Smooth muscle cell of bladder (primary cell): ENCODE measurements at places on chromosomes 4 and X. TPM values are rescaled to one million over a fixed set of nuclear protein-coding genes. Genes with fewer than 3 reads are reported as not detected.

SSX1 gene
- total RNA-seq = 0.18 TPM in 1 of 2 replicates, not detected in the other

MTNR1A gene
- not detected in 2 replicates for total RNA-seq

MBNL3 gene
- total RNA-seq = 1.8 and 4.4 TPM in 2 replicates

NEIL3 gene
- total RNA-seq = 1.3 and 1.8 TPM in 2 replicates

RBM47 gene
- total RNA-seq = 2.1 and 2.5 TPM in 2 replicates

HSFX3 gene
- not detected in 2 replicates for total RNA-seq

FTSJ1 gene
- 33.6 and 35.8 TPM in 2 replicates for total RNA-seq

CYP2U1 gene
- 11.2 and 22.3 TPM in 2 replicates for total RNA-seq

USP26 gene
- not detected in 2 replicates for total RNA-seq

TEC gene
- total RNA-seq = 0.28 and 0.71 TPM in 2 replicates

EREG gene
- 0.28 and 8.4 TPM in 2 replicates for total RNA-seq

RWDD4 gene
- total RNA-seq = 13.1 and 13.3 TPM in 2 replicates

MAOA gene
- 4.8 and 9.0 TPM in 2 replicates for total RNA-seq

AMTN gene
- not detected in 2 replicates for total RNA-seq

ODAPH gene
- not detected in 2 replicates for total RNA-seq

C4orf50 gene
- under 0.01 TPM in 1 of 2 replicates, not detected in the other for total RNA-seq

BEX2 gene
- total RNA-seq = 0.83 and 1.3 TPM in 2 replicates

GABRG1 gene
- total RNA-seq = not detected in 2 replicates

HSFX2 gene
- total RNA-seq = 0.14 and 0.28 TPM in 2 replicates

RGN gene
- 1.8 and 3.3 TPM in 2 replicates for total RNA-seq

NUDT11 gene
- 16.4 and 17.7 TPM in 2 replicates for total RNA-seq

POF1B gene
- not detected in 2 replicates for total RNA-seq

RTL5 gene
- total RNA-seq = 0.85 and 1.6 TPM in 2 replicates

RNF212 gene
- total RNA-seq = 0.28 TPM in 2 replicates

KLHL13 gene
- total RNA-seq = 39.1 and 55.6 TPM in 2 replicates

TCEAL6 gene
- not detected in 2 replicates for total RNA-seq

GPR82 gene
- total RNA-seq = not detected in 2 replicates

MAML3 gene
- 0.28 and 0.37 TPM in 2 replicates for total RNA-seq

CXCL11 gene
- total RNA-seq = 0.14 TPM in 1 of 2 replicates, not detected in the other

HELT gene
- not detected in 2 replicates for total RNA-seq

GYG2 gene
- total RNA-seq = 11.4 and 13.5 TPM in 2 replicates

ACE2 gene
- total RNA-seq = under 0.01 and 0.09 TPM in 2 replicates

LETM1 gene
- total RNA-seq = 70.8 and 88.7 TPM in 2 replicates

RS1 gene
- not detected in 2 replicates for total RNA-seq

RRH gene
- total RNA-seq = under 0.01 and 0.09 TPM in 2 replicates

GPR143 gene
- total RNA-seq = not detected in 2 replicates

RTL3 gene
- total RNA-seq = not detected in 2 replicates

SLC30A9 gene
- 49.8 and 56.7 TPM in 2 replicates for total RNA-seq

CT45A2 gene
- total RNA-seq = not detected in 2 replicates

NPY2R gene
- total RNA-seq = under 0.01 TPM in 1 of 2 replicates, not detected in the other

CYTL1 gene
- 3.1 and 53.0 TPM in 2 replicates for total RNA-seq

UNC5C gene
- total RNA-seq = 0.28 TPM in 2 replicates

AADAT gene
- 1.8 and 2.0 TPM in 2 replicates for total RNA-seq

SMAD1 gene
- total RNA-seq = 12.5 and 12.7 TPM in 2 replicates

PCDH18 gene
- total RNA-seq = 70.4 and 100 TPM in 2 replicates

LRBA gene
- 27.6 and 28.6 TPM in 2 replicates for total RNA-seq

LRRC66 gene
- 0.43 and 0.46 TPM in 2 replicates for total RNA-seq

HMX1 gene
- not detected in 2 replicates for total RNA-seq

OTC gene
- not detected in 2 replicates for total RNA-seq

VBP1 gene
- total RNA-seq = 42.4 and 47.6 TPM in 2 replicates

C1QTNF7 gene
- 0.43 and 1.0 TPM in 2 replicates for total RNA-seq

MANBA gene
- total RNA-seq = 92.2 and 117 TPM in 2 replicates

COMMD8 gene
- 19.3 and 19.5 TPM in 2 replicates for total RNA-seq

PNMA6F gene
- total RNA-seq = not detected in 2 replicates

ADGRL3 gene
- 0.09 and 0.28 TPM in 2 replicates for total RNA-seq

GUCY1B1 gene
- 6.3 and 10.2 TPM in 2 replicates for total RNA-seq

F11 gene
- not detected in 2 replicates for total RNA-seq

CYSLTR1 gene
- not detected in 2 replicates for total RNA-seq

TRIM75 gene
- not detected in 2 replicates for total RNA-seq

TMEM156 gene
- 0.18 and 0.57 TPM in 2 replicates for total RNA-seq
